ENCODE measurements at places on chromosomes 2 and 18.

GRCh38 chr18:62396381-62396780 lies 71.3 kb downstream of the TNFRSF11A start:
- no peak for DNase-seq

DNA sequence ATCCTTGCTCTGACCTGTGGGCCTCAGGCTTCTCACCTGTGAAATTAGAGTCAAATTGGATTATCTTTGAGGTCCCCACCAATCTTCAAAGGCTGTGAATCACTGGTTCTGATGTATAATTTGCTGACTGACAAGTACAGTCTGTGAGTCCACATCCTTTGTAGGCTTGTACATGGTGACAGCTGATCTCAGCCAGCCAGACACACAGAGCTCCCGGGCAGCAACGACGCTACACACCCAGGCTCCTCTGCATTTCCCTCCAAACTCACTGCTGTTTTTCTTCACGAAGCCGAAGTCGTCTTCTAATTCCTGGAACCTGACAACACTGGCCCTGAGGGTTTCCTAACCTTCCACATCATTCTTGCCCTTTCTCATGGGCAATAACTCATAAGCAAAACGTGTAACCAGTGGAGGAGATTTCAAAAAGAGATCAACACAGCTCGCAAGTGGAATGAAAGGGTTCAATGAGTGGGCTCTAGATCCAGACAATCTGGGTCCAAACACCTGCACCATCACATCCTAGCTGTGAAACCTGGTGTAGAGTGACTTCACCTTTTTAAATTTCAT lies 37.9 kb upstream of the EVA1A start:
- no peak for DNase-seq

GRCh38 chr18:29154196-29154757 lies 977.3 kb upstream of the CDH2 start:
- DNase-seq, result no peak

DNA sequence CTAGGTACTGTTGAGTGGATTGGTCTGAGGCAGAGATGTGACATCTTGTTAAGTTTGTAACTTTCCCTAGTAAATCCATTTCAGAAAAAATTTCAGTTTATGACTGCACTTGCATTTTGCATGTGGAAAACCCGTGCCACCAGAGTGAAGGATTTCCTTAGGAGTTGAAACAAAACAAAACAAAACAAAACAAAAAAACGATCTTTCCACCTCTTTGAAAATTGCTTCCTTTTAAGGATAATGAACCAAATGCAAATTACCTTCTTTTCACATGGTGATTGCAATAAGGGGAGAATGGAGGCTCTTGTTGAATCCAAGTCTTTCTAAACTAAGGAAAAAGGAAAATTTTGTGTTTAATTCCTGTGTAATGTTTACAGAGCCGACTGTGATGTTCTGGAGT lies 43.2 kb downstream of the PHLPP1 start:
- no peak for DNase-seq

- no peak for DNase-seq
Observed at GRCh38 chr2:25688236-25688635, 14.9 kb upstream of the DTNB start.

DNA sequence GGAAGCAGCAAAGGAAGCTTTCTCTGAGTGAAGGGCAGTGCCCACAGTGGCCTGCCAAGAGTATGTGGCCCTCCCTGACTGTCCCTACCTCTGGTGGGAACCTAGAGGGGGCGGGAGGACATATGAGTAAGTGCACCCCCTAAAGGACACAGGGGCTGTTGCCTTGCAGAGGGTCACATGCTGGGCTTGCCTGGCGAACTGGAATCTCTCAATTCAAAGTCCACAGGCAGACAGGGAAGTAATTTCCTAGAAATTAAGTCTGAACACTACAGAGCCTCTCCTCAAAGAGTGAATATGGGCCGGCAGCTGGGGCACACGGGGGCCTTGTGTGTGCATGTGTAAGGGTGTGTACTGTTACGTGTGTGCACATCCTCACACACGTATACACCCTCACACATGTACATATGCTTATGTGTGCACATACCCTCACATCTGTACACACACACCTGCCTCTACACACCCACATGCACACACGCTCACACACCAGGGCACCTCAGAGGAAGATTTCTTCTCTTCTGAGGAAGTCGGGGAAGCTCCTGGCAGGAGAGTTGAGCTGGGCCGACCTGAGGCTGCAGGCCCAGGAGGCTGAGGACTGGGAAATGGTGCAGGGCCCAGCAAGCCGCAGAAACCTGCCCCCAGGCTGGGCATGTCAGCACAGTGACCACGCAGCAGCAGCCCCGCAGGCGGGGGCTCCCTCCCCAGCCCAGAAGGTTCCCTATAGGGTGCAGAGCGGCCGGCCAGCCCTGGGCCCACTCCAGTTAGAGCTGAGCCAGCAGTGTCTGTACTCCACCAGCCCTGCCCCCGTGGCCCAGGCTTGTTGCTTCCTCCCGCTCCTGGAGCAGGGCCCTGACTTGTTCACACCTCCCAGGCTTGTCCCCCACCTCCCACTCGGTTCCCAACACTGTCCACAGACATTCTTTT lies 77.4 kb upstream of the TAF1B start:
- no peak for DNase-seq

DNA sequence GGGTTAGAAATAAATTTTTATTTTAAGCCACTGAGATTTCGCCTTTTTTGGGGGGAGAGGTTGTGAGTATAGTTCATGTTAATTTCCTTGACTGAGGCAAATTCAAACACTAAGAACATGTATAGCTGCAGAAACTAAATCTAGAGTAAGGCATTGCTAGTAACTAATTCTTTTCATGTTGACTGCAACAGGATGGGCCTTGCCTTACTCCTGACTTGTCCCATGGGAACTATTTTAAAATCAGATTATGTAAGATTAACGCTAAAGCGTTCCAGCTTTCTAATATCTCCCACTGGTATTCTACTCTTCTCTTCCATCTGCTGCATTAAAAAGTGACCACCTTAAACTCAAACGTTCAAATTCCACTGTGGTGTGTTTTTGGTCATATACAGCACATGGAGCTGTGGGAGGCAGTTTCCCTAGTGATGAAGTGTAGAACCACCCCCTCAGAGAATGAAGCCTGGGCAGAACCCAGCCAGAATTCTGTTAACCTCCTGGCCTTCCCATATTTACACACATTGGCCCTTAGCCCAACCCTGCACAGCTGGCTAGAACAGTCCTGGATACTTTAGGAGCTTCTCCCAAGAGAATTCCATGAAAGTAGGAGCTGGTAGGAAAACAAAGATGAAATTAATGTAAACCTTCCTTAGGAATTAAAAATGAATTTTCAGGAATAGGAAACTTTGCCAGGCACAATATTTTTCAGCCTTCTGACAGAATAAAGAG lies 687.8 kb downstream of the SLC4A3 start:
- no peak for DNase-seq

DNA sequence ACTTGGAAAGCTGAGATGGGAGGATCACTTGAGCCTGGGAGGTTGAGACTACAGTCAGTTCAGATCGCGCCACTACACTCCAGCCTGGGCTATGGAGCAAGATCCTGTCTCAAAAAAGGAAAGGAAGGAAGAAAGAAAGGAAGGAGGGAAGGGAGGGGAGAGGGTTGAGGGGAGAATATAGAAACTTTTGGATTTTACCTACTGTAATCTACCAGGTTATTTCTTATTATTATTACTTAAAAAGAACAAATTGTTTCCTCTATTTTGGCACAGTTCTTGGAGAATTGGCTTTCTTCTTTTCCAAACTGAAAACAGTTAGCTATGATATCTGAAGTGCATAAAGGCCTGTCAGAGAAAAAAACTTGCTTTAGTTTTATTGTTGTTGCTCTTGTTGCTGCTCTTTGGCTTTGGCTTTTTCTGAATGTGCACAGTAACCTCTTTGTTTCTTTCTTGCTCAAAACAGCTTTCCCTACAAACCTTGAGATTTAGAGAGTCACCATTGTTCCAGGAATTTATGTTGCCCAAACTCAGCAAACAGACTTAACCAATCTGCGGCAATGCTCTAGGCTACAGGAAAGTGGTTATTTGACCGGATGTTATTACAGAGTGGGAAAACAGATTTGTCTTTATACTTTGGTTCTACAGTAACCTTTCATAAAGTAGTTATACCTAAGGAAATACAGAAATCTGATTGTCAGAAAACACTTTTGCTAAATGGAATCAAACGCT lies 214.9 kb downstream of the XIRP2 start:
- DNase-seq, result no peak

DNA sequence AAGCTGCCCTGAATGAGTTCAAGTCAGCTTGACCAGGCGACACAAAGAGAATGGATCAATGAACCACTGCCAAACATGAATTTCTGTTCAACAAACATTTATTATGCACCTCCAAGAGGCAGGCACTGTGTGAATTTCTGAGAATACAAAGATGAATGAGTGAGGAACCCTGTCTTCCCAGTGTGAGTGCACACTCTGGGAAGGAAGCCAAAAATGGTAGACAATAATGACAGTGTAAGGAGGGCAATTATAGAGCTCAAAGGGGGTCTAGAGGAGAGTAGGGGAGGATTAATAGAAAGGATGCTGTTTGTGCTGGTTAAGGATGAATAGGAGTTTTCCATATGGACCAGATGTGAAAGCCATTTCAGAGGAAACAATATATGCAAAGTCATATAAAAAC lies 213.4 kb downstream of the DCC start:
- DNase-seq, result peak; percentile 93
